ENCODE measurements at places on chromosomes 7 and 10.

GRCh38 chr7:71787513-71787912 lies 624.6 kb downstream of the CALN1 start:
- no peak for DNase-seq

- no peak for DNase-seq
These were observed 470.1 kb upstream of the NRP1 start for GRCh38 chr10:33804584-33804983.

DNA sequence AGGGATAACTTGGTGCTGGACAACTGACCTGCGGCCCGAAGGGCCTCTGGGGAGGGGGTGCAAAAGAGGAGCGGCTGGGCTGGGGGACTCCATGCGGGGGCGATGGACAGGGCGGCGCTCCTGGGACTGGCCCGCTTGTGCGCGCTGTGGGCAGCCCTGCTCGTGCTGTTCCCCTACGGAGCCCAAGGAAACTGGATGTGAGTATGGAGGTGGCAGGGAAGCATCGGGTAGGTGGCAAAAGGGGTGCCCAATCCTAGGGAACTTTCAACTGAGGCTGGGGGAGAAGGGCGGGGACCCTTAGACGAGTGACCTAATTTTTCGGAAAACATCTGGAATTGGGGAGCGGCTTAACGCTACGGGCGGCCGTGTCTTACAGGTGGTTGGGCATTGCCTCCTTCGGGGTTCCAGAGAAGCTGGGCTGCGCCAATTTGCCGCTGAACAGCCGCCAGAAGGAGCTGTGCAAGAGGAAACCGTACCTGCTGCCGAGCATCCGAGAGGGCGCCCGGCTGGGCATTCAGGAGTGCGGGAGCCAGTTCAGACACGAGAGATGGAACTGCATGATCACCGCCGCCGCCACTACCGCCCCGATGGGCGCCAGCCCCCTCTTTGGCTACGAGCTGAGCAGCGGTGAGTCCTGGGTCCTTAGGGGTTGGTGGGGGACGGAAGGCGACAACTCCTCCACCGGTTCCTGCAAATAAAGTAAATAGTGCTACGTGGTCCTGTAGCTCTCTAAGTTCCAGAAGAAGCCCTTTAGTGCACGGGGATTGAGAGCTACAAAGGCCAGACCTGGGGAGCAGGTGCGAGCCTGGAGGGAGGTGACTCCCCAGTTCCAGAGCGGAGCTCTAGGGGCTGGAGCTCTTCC lies 622 bp downstream of the WNT16 start:
- DNase-seq, result no peak

GRCh38 chr10:72104472-72105097 lies 16.2 kb upstream of the SPOCK2 start:
- DNase-seq, result no peak

- DNase-seq, result no peak
These were observed 6.2 kb upstream of the STARD3NL start for GRCh38 chr7:38171623-38172391.

- no peak for DNase-seq
These were observed 207.7 kb downstream of the TPK1 start for GRCh38 chr7:144628176-144628575.

- peak; percentile 57 for DNase-seq
These were observed 246.1 kb downstream of the KLF6 start for GRCh38 chr10:3538656-3539531.

GRCh38 chr7:107785926-107786325 lies 17.1 kb downstream of the SLC26A3 start:
- no peak for DNase-seq

Data from HTR-8/SVneo (cell line).